ENCODE measurements at places on chromosomes 12 and 14. TPM values are rescaled to one million over a fixed set of nuclear protein-coding genes. Genes with fewer than 3 reads are reported as not detected.

Gene CPM
- total RNA-seq: 305 TPM

- no peaks in the 10 kb centered on the region for H3K27me3 ChIP-seq
- peak overlapping the region; percentile 4 for H3K27ac ChIP-seq
- no peaks in the 10 kb centered on the region for H3K36me3 ChIP-seq
- no peak for DNase-seq
Measured at GRCh38 chr14:37466003-37466622, 128.9 kb downstream of the FOXA1 start.

DNA sequence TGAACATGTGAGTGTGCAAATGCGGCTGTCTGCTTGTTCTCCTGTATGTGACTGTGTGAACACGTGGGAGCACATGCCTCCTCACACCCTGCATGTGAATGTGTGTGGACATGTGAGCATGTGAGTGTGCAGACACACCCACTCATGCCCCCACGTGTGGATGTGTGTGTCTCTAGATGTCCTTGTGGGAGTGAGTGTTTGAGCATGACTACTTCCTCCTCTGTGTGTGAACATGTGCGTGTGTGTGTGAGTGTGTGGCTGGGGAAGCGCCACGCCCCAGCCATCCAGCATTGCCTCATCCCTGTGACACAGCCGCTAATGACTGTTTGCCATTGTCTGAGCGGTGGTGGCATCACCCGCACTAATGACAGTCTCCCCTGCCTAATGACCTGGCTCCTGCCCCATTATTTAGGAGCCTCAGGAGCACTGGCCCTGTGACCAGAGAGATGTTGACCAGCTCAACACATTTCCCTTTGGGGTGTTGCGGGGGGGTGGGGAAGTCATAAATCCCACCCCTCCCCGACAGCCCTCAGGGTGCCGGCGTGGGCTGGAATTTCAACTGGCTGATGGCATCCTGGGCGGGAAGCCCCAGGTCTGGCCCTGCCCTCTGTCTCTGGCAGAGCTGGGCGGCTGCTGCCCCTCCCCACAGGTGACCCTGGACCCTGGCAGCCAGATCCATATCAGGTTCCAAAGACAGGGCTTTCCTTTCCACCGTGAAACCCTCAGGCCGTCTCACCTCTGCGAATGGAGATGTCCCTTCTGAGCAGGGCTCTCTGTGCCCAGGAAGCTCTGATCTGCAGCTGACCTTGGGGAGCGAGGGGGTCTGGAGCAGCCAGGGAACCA, 11.5 kb upstream of the KRT80 start:
- no peaks in the 10 kb centered on the region for H3K27me3 ChIP-seq
- no peaks in the 10 kb centered on the region for H3K36me3 ChIP-seq
- peaks cover 46% of the 10 kb centered on the region for H3K4me1 ChIP-seq
- H3K27ac ChIP-seq: peak overlapping the region; percentile 15
- peak; percentile 71 for DNase-seq

Gene GPR162
- total RNA-seq: 8.1 TPM

Gene ZFYVE1
- total RNA-seq: 19.2 TPM

GRCh38 chr14:68932686-68933085, 46.4 kb downstream of the ACTN1 start:
- DNase-seq: no peak
- H3K27me3 ChIP-seq: no peaks in the 10 kb centered on the region
- H3K36me3 ChIP-seq: no peaks in the 10 kb centered on the region
- peak overlapping the region; percentile 63 for H3K27ac ChIP-seq
- peaks cover 36% of the 10 kb centered on the region for H3K4me1 ChIP-seq

DNA sequence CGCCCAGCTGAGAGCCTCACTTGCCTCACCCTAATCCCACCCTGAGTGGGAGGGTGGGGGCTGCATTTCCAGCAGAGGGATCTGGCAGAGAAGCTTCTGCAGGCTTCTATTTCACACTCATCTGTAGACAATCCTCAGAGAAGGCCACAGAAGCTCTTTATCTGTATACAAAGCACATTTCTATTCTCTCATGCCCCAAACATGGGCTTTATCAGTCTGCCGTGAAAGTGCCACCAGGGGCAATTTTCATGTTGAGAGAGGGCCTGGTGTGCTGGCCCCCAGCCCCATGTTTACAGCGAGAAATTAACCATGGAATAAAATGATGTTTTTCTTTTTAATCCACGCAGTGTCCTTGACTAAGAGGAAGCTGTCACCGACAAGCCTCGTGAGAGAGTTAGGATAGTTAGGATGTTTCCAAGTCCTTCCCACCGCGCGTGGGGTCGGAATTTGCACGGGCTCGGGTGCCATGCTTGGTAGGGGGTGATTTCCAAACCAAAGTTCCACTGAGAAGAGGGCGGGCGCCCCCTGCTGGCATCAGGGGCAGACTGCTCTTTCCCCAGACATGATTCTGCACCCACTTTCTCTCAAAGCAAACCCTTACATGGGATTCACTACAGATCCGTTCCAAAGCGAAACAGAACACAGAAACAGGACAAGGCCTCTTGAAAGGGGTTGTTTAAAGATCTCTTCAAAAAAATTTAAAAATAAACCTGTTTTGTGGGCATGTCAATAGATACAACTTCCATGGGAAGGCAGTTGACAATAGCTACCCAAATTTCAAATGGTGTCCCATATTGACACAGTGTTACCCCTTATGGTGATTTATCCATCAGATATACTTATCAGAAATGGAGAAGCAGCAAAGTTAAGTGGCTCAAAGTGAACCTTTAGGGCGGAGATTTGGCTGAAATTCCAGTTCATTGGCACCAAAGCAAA, 19.4 kb downstream of the BDKRB1 start:
- no peaks in the 10 kb centered on the region for H3K4me1 ChIP-seq
- peak; percentile 90 for DNase-seq
- no peak overlapping the region for H3K4me3 ChIP-seq

Gene GPR68
- total RNA-seq: 6.4 TPM

DNA sequence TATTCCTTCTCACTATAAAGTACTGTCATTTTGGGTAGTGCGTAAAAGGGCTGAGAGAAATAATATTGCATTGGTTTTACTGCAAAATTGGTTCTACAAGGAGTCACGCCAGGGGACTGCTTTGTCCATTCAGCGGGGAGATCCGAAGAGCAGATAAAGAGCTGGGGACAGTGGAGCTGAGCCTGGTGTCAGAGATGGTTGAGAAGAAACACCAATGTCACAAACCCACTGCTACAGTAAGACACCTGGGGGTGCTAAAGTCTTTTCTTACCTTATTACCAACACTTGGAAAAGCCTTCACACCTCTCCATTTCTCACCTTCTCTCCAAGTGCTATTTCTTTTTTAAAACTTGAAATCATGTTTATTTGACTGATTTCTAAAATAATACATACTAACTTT, 14.1 kb downstream of the IL31 start:
- no peak for DNase-seq
- H3K4me1 ChIP-seq: no peaks in the 10 kb centered on the region
- H3K36me3 ChIP-seq: no peaks in the 10 kb centered on the region
- no peak overlapping the region for H3K4me3 ChIP-seq

DNA sequence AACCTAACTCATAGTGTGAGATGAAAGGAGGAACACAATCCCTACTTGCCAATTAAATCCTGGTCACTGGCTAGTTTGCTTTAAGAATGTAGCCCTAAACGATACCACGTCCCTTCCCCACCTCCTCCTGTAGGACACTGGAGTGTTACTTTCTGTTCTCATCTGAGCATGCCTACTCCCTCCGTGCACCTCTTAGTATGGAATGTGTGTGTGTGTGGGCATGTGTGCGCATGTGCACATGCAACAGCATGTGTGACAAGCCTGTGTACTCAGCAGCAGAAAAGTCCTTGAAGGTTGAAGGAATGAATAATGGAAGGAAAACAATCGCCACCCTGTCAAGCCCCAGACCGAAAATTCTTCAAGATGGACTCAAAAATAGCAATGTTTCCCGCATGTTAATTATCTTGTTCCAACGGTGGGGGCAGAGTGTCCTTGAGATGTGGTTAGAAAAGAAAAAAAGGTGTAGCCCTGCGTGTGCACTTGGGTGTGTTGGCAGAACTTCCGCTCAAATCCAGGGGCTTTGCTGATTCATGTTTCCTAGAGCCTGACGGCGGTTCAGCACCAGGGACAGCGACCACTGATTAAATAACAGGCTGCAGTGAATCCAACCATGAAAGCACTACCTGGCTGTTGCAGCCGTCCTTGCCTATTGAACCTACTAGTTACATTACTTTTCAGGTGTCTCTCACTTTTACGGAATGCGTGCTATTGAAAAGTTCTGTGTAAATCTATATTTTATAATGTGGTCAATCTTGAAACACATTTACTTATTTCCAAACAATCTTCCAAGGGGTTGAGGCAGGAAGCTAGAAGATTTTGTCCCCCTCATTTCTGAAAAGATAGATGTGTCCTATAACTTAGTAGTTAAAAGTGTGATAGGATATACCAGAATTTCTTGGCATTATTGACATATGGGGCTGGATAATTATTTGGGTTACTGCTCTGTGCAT, 79.8 kb downstream of the SRRM4 start:
- DNase-seq: peak; percentile 35
- no peaks in the 10 kb centered on the region for H3K27me3 ChIP-seq
- no peaks in the 10 kb centered on the region for H3K36me3 ChIP-seq
- no peak overlapping the region for H3K27ac ChIP-seq
- no peak overlapping the region for H3K4me3 ChIP-seq

DNA sequence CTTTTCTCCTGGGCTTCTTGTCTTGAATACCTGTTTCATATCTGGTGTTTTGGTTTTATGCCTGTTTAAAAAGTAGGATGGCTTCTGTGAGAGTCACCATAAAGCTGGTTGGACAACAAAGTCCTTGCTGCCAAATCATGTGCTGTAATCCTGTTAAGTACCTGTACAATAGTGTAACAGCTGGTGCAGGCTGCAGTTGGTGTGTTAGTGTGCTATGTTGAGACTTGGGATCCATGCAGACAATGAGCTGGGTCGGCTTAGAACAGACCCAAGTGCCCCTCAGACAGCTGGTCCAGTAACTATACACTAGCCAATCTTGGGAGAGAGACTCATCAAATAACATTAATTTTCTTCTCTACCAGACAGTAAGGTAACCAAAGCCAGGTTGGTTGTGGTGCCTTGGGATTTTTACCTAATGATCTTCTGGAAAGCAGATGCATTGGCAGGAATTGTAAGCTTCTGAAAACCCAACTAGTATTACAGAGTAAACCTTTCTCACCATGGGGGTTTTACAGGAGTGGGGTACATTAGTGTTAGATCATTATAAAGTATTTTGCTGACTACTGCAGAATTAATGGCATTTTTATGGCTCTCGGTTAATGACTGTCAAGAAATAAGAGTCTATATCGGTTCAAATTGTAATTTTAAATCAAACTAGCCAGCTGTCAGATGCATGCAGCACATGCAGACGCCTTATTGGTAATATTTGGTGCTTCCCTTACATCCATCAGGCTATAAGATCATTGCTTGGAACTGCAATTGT, 231.2 kb downstream of the PDZRN4 start:
- DNase-seq: no peak
- no peak overlapping the region for H3K4me3 ChIP-seq
- no peaks in the 10 kb centered on the region for H3K4me1 ChIP-seq
- no peaks in the 10 kb centered on the region for H3K27me3 ChIP-seq
- no peaks in the 10 kb centered on the region for H3K36me3 ChIP-seq

- peak overlapping the region; percentile 48 for H3K4me3 ChIP-seq
- no peaks in the 10 kb centered on the region for H3K36me3 ChIP-seq
- H3K27ac ChIP-seq: no peak overlapping the region
- H3K27me3 ChIP-seq: peaks cover 18% of the 10 kb centered on the region
- DNase-seq: no peak
Measured at GRCh38 chr12:44875417-44875953, 630 bp downstream of the NELL2 start.

Gene BDKRB1
- total RNA-seq: 0.24 TPM

GRCh38 chr12:48131517-48131916, 12.4 kb downstream of the PFKM start:
- peaks cover 57% of the 10 kb centered on the region for H3K36me3 ChIP-seq
- H3K4me1 ChIP-seq: no peaks in the 10 kb centered on the region
- no peak overlapping the region for H3K27ac ChIP-seq
- no peaks in the 10 kb centered on the region for H3K27me3 ChIP-seq
- no peak for DNase-seq

- DNase-seq: no peak
- no peaks in the 10 kb centered on the region for H3K27me3 ChIP-seq
- peak overlapping the region; percentile 46 for H3K27ac ChIP-seq
- no peaks in the 10 kb centered on the region for H3K36me3 ChIP-seq
- H3K4me3 ChIP-seq: no peak overlapping the region
Measured at GRCh38 chr14:95527387-95528002, 7.4 kb upstream of the GLRX5 start.

DNA sequence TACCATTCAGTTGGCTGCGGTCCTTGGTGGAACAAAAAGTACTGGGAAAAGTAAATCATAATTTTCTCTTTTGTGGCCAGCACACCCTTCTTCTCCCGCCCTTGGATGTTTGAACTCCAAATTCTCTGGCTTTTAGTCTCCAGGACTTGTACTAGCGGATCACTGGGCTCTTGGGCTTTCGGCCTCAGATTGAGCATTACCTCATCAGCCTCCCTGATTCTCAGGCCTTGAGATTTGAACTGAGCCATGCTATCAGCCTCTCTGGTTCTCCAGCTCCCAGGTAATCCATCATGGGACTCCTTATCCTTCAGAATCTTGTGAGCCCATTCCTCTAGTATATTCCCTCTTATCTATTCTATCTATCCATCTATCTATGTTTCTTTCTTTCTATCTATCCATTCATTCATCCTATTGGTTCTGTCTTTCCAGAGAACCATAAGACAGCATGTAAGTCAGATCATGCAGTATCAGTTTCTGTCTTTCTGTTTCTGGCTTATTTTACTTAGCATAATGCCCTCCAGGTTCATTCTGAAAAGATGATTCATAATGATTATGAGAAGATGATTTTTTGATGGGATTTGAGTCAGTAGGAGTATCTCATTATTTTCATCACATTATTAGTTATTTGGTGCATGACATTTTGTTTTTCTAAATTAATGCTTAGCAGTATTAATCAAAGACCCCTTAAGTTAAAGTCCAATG, 814.9 kb downstream of the LRFN5 start:
- no peaks in the 10 kb centered on the region for H3K4me1 ChIP-seq
- no peak overlapping the region for H3K27ac ChIP-seq
- no peak overlapping the region for H3K4me3 ChIP-seq

Gene FGD4
- total RNA-seq: 50.8 TPM

- no peak overlapping the region for H3K4me3 ChIP-seq
- H3K27ac ChIP-seq: peak overlapping the region; percentile 4
- H3K36me3 ChIP-seq: peaks cover 4% of the 10 kb centered on the region
- no peaks in the 10 kb centered on the region for H3K4me1 ChIP-seq
Measured at GRCh38 chr12:106088246-106088808, 50.4 kb downstream of the NUAK1 start.

Gene GSC
- total RNA-seq: not detected

Gene LAG3
- 1.0 TPM for total RNA-seq

- DNase-seq: no peak
- H3K4me1 ChIP-seq: peaks cover 43% of the 10 kb centered on the region
- no peaks in the 10 kb centered on the region for H3K36me3 ChIP-seq
- H3K27ac ChIP-seq: peak overlapping the region; percentile 73
- no peak overlapping the region for H3K4me3 ChIP-seq
Measured at GRCh38 chr14:92458136-92459029, 55.2 kb upstream of the RIN3 start.

Gene PLEKHH1
- total RNA-seq: 3.0 TPM

GRCh38 chr14:58813745-58814144, 176.0 kb downstream of the DACT1 start:
- peaks cover 5% of the 10 kb centered on the region for H3K4me1 ChIP-seq
- H3K4me3 ChIP-seq: no peak overlapping the region
- no peaks in the 10 kb centered on the region for H3K36me3 ChIP-seq
- H3K27ac ChIP-seq: no peak overlapping the region
- H3K27me3 ChIP-seq: no peaks in the 10 kb centered on the region

Gene ACOT6
- total RNA-seq: not detected
